ENCODE measurements at places on chromosomes 12 and 14.

DNA sequence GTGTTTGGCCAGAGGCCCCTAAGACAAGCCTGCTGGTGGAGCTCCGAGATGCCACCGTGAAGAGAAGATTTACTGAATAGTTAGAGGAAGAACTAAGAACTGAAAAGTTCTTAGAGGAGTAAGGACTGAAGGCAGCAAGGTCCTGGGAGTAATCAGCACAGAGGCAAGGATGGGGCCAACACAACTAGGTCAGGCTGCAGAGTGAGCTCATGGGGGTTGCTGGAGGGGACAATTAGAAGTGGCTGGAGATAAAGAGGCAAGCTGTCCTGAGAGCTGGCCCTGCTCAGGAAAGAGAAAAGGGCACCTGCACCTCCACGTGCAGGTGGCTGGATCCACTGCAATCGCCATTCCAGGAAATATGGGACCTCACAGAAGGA is 52.7 kb downstream of the NFKBIA start:
- no peak for DNase-seq

- DNase-seq: no peak
These were observed 33.4 kb upstream of the HSPB8 start for GRCh38 chr12:119145367-119145766.

DNA sequence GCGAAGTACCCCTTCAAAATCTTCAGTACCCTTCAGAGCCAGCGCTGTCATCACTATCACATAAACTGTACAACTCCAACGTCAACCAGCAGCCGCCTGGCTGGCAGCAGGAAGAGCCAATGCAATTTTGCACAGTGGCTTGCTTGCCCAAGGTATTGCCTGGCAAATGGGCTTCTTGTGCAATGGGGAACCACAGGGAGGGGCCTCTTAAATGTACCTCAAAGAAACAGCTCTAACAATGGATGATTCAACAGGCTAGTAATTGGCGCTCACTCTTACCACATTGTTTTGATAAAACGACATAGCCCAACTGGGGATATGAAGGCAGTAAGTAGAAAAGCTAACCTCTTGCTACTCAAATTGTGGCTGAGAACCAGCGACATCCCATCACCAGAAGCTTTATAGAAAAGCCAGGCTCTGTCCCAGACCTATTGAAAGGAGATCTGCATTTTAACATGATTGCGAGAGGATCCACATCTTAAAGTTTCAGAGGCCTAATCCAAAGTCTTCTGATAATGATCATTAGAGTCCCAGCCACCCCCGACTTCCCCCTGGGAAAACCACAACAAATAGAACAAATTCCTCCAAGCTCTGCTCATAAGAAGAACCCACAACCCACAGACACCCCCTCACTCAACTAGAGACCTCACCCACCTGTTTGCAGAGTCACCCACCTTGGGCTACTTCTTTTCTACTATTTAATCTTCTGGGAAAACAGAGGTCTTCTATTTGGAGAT is 125.3 kb upstream of the HIF1A start:
- DNase-seq: no peak

GRCh38 chr12:49897276-49897675 is 6.4 kb downstream of the FAIM2 start:
- DNase-seq: no peak

DNA sequence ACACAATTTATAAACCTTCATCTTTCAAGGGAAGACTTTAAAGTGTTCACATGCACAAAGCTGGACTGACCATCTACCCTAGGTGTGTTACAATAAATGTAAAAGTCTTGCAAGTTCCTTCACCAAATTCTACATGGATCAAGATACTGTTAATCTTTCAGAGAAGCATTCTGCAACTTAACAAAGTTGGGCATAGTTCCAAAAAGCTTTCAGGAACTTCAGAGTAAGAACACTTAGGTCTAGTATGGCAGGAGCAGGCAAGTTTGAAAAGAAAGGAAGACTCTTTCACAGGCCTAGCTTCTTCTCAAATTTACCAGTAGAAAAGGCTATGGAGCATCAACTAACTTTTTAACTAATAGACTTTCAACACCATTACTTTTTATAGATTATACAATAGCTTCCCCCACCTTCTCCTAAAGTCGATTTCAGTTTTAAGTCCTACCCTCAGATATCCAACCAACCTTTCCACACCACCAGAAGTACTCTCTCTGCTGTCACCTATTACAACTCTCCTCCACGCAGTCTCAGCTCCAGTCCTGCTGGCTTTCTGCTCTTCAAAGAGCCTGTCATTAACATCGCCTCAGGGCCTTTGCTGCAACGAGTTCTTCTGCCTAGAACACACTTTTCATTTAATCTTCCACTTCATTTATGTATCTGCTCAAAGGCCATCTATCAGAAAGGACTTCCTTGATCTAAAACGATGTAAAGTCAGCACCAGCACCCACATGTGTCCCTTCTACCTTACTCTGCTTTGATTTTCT is 333.9 kb downstream of the CEP128 start:
- DNase-seq: no peak

- DNase-seq: no peak
These were observed 209.2 kb downstream of the ALX1 start for GRCh38 chr12:85489194-85489593.

DNA sequence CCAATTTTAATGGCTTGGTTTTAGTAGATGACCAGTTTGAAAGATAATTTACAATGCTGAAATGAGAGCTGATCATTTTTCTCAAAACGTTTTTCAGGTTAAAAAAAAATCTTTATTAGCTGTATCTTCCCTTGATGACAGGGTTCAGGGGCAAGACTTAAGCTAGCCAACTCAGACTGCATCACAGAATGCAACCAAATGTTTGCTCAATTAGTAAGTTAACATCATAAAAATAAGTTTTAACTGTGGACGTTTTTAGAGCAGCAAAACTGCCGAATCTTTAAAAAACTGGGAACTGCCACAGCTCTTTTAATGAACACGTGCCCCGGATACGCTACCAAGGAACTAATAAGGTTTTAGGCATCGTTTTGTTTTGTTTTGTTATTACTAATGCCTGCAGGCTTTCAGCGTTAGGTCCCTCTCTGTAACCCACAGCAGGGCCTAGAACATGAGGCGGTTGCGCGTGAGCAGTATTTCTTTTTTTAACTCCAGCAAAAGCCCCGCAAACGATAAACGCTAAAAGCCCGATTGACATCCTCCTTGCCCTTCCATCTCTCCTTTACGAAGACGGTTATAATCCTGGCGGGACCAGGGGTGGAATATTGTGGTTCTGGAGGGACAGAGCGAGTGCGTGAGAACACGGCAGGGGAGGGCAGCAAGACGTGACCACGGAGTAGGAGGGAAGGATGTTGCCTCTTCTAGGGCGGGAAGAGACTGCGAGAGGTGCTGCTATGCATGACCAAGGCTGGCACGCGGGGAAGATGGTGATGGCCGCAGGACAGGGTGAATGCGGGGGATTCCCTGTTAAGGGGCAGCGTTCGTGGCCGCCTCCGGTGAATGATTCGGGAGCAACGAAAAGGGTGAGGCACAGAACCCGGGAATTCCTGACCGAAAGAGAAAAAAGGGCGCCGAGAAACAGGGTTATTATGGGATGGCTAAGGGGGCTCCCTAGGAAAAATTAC is 652 bp downstream of the SUPT16H start:
- DNase-seq: no peak
